ENCODE measurements at places on chromosomes 3 and 15. TPM values are rescaled to one million over a fixed set of nuclear protein-coding genes. Genes with fewer than 3 reads are reported as not detected.

DNA sequence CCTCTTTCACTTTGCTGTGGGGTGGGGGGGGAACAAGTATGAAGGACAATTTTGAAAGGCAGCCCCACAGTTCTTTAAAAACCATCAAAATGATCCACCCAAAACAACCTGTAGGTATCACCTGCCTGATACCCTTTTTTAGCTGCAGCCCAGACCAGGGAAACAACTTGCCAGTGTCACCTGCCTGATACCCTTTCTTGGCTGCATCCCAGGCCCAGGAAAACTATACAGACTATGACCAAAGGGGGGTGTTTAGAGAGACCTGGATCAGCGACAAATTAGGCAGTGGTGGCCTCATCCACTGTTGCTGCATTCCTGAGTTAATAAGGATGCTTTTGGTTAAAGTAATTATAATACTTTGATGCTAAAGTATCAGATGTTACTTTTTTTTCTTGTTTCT is 122.0 kb downstream of the VPS13C start:
- no peak overlapping the region for H3K27ac ChIP-seq
- peaks cover 2% of the 10 kb centered on the region for H3K4me1 ChIP-seq
- DNase-seq, result no peak
- H3K4me3 ChIP-seq, result no peak overlapping the region
- H3K36me3 ChIP-seq, result peaks cover 28% of the 10 kb centered on the region
- H3K27me3 ChIP-seq, result no peaks in the 10 kb centered on the region

DNA sequence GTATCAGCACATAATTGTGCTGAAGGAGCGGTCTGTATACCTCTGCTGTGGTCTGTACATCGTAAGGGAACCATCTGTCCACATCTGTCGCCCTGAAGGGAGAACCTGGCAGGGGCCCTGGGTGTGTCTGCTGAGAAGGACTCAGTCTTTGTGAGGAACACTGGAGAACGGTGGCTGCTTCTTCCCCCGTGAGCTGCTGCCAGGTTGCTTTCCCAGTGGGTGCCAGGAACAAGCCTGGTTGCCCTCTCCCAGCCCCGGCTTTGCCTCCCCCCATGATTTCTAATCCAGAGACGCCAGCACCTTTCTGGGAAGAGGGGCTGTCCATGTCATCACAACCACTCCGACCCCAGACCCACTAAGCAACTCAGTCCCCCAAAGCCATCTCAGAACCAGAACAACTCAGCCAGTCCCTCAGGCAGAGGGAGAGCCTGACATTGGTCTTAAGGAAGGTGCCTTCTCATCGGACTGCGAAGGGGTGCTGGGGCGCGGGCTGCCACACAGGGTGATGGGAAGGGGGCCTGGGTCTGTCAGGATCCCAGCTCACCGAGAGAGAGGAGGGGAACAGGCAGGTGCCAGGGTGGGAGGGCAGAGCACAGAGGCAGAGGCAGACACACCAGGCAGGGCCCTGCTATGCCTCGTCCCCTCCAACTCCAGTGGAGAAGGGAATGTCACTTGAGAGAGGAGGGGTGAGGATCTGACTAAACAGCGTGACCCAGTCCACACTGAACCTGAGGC is 8.5 kb downstream of the TNK2 start:
- peak overlapping the region; percentile 36 for H3K4me3 ChIP-seq
- peaks cover 84% of the 10 kb centered on the region for H3K4me1 ChIP-seq
- peak overlapping the region; percentile 83 for H3K27ac ChIP-seq
- no peak for DNase-seq

- no peaks in the 10 kb centered on the region for H3K4me1 ChIP-seq
- H3K27ac ChIP-seq, result no peak overlapping the region
- H3K4me3 ChIP-seq, result no peak overlapping the region
- H3K36me3 ChIP-seq, result no peaks in the 10 kb centered on the region
- peaks cover 22% of the 10 kb centered on the region for H3K27me3 ChIP-seq
- DNase-seq, result no peak
Measured at GRCh38 chr3:127426444-127427153, 138.8 kb upstream of the PRR20G start.

- DNase-seq, result peak; percentile 65
- peak overlapping the region; percentile 41 for H3K4me3 ChIP-seq
- H3K27ac ChIP-seq, result peak overlapping the region; percentile 79
- H3K27me3 ChIP-seq, result no peaks in the 10 kb centered on the region
- H3K4me1 ChIP-seq, result peaks cover 86% of the 10 kb centered on the region
- H3K36me3 ChIP-seq, result no peaks in the 10 kb centered on the region
Measured at GRCh38 chr3:56923526-56924224, 121.9 kb upstream of the ARHGEF3 start.

CSPG4 gene
- not detected for total RNA-seq

DNA sequence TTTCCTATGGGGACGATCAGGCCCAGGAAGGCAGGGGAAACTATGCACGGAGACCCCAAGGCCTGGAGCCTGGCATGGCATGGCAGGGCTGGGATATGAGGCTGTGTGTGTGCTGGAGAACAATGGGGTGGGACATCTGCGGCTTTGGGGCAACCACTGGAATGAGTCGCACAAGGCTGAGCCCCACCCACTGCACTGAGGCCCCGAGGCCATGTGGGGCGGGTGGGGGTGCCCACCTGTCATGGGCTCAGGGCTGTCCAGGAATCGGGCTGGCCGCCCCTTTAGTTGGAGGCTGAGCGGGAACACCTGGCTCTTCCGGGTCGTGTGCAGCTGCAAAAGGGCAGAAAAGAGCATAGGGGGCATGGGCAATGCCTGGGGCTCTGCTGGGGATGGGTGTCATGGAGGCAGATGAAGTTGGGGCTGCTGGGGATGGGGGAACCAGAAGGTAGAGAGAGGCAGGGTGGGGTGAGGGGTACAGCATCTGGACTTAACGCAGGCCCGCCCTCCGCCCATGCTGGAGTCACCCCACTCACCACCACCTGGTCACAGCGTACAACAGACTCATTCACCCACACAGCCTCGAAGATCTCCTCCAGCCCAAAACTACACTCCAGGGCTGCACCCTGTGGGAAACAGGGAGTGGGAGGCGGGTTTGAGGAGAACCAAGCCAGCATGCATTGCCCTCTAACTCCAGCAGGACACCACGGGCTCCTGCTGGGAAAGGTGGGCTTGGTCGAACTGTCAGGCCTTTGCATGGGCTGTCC is 31.1 kb downstream of the PLXND1 start:
- no peak overlapping the region for H3K4me3 ChIP-seq
- H3K4me1 ChIP-seq, result peaks cover 25% of the 10 kb centered on the region
- H3K27me3 ChIP-seq, result no peaks in the 10 kb centered on the region
- H3K27ac ChIP-seq, result no peak overlapping the region
- DNase-seq, result no peak

GRCh38 chr15:36748366-36749115 is 169.1 kb downstream of the CDIN1 start:
- H3K27me3 ChIP-seq, result no peaks in the 10 kb centered on the region
- DNase-seq, result no peak
- H3K27ac ChIP-seq, result no peak overlapping the region
- no peaks in the 10 kb centered on the region for H3K4me1 ChIP-seq
- H3K4me3 ChIP-seq, result no peak overlapping the region
- H3K36me3 ChIP-seq, result peaks cover 5% of the 10 kb centered on the region

- peaks cover 10% of the 10 kb centered on the region for H3K4me1 ChIP-seq
- DNase-seq, result no peak
- no peak overlapping the region for H3K27ac ChIP-seq
- no peaks in the 10 kb centered on the region for H3K27me3 ChIP-seq
- no peak overlapping the region for H3K4me3 ChIP-seq
Measured at GRCh38 chr3:59940718-59941117, 890.9 kb upstream of the CFAP20DC start.

DNA sequence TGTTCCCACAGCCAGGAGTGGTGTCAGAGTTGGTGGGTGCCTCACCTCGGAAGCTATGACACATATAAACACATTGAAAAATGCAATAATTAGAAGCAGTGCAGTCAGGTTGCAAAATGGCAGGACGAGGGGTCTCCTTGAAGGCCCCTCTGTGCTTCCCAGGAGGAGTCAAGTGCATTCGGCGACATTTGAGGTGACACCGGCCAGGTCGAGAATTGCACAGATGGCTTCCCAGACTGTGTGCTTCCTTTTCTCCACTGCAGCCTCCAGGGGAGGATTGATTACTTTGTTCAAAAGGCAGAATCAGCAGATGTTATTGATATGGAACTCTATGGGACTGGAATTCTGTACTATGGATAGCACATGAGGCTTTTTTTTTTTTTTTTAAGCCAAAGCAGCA is 163.2 kb downstream of the MINAR1 start:
- no peak overlapping the region for H3K27ac ChIP-seq
- no peak overlapping the region for H3K4me3 ChIP-seq
- no peaks in the 10 kb centered on the region for H3K36me3 ChIP-seq
- no peaks in the 10 kb centered on the region for H3K4me1 ChIP-seq
- H3K27me3 ChIP-seq, result peaks cover 9% of the 10 kb centered on the region

GRCh38 chr3:185988816-185989175 is 51.0 kb upstream of the TRA2B start:
- peaks cover 7% of the 10 kb centered on the region for H3K27me3 ChIP-seq
- H3K36me3 ChIP-seq, result no peaks in the 10 kb centered on the region
- no peaks in the 10 kb centered on the region for H3K4me1 ChIP-seq

- DNase-seq, result no peak
- no peak overlapping the region for H3K4me3 ChIP-seq
- H3K27me3 ChIP-seq, result no peaks in the 10 kb centered on the region
- no peaks in the 10 kb centered on the region for H3K36me3 ChIP-seq
- H3K27ac ChIP-seq, result no peak overlapping the region
Measured at GRCh38 chr3:96209699-96210098, 604.7 kb upstream of the EPHA6 start.

GRCh38 chr15:76991048-76991447 is 3.9 kb upstream of the PSTPIP1 start:
- no peaks in the 10 kb centered on the region for H3K27me3 ChIP-seq
- no peak overlapping the region for H3K4me3 ChIP-seq
- H3K27ac ChIP-seq, result no peak overlapping the region
- no peak for DNase-seq

DNA sequence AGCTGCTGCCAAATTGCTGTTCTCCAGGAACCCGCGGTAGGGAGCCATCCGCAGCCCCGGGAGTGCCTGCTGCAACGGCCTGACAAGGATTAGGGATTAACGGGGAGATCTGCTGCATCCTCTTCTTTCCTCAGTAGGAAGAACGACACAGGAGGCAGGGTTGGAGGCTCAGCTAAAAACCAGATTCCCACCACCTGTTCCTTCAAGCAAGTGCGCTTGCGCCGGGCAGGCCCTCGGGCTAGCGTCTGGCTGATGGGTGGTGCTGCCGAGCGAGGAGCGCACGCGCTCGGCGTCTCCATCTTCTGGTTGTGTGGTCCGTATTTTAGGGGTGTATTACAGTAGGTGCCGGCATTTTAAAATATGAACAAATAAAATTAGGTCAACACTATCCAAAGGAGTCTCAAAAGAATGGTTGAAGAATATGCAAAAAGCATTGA is 25.4 kb upstream of the SLC25A26 start:
- H3K4me1 ChIP-seq, result no peaks in the 10 kb centered on the region
- no peak for DNase-seq
- H3K27me3 ChIP-seq, result peaks cover 15% of the 10 kb centered on the region
- H3K36me3 ChIP-seq, result no peaks in the 10 kb centered on the region
- H3K27ac ChIP-seq, result no peak overlapping the region

GRCh38 chr15:59116141-59116540 is 11.2 kb downstream of the CCNB2 start:
- no peak for DNase-seq
- no peak overlapping the region for H3K4me3 ChIP-seq
- H3K27me3 ChIP-seq, result no peaks in the 10 kb centered on the region
- H3K4me1 ChIP-seq, result peaks cover under 1% of the 10 kb centered on the region
- H3K27ac ChIP-seq, result no peak overlapping the region

- H3K4me1 ChIP-seq, result no peaks in the 10 kb centered on the region
- H3K4me3 ChIP-seq, result no peak overlapping the region
- no peak for DNase-seq
Measured at GRCh38 chr3:38684546-38684945, 35.1 kb upstream of the SCN5A start.

DNA sequence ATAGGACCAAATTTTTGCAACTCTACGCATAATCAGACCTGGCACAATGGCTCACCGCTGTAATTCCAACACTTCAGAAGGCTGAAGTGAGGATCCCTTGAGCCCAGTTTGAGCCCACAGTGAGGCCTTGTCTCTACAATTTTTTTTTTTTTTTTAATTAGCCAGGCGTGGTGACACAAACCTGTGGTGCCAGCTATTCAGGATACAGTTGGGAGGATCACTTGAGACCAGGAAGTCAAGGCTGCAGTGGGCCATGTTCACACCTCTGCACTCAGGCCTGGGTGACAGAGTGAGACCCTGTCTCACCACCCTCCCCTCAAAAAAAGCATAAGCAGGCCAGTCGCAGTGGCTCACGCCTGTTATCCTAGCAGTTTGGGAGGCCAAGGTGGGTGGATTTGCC is 24.7 kb downstream of the OIP5 start:
- DNase-seq, result no peak
- H3K27me3 ChIP-seq, result no peaks in the 10 kb centered on the region
- peaks cover 9% of the 10 kb centered on the region for H3K4me1 ChIP-seq
- H3K36me3 ChIP-seq, result peaks cover 47% of the 10 kb centered on the region
- no peak overlapping the region for H3K27ac ChIP-seq

GRCh38 chr3:14582045-14582410 is 41.9 kb upstream of the GRIP2 start:
- no peak for DNase-seq
- no peaks in the 10 kb centered on the region for H3K36me3 ChIP-seq
- H3K27me3 ChIP-seq, result peaks cover 19% of the 10 kb centered on the region
- H3K27ac ChIP-seq, result no peak overlapping the region

CYP8B1 gene
- not detected for total RNA-seq

COL6A5 gene
- not detected for total RNA-seq

- H3K4me3 ChIP-seq, result peak overlapping the region; percentile 81
- no peak for DNase-seq
- H3K4me1 ChIP-seq, result peaks cover 25% of the 10 kb centered on the region
Measured at GRCh38 chr3:49553324-49553691, 969 bp upstream of the BSN start.

DNA sequence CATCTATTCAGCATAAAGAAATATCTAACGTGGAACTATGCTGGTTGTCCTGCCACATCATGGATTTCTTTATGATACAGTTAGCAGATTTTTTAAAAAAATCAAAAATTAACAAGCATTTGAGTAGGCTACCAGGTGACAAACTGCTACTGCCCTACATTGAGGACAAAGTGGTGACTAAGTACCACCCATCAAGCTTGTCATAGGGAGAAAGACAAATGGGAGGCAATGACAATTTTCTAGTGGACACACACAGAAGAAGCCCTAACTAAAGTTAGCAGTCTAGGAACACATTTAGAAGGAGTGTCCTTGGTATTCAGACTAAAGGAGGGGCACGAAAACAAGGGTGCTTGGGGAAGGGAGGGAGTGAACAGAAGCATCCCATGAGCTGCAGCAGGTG is 131.2 kb downstream of the TBL1XR1 start:
- no peak overlapping the region for H3K27ac ChIP-seq
- DNase-seq, result no peak
- no peak overlapping the region for H3K4me3 ChIP-seq
- no peaks in the 10 kb centered on the region for H3K27me3 ChIP-seq
- peaks cover 33% of the 10 kb centered on the region for H3K36me3 ChIP-seq

Data from activated CD8-positive, alpha-beta T cell treated with anti-CD3 and anti-CD28 coated beads, Interleukin-2, amount 10 ng/mL, durations not matched to agents 7 days and 5 days (primary cell).